Vagina (tissue), 2 donors: ENCODE measurements at places on chromosomes 13 and 19.
A peak's percentile ranks its signal among the peaks of the same experiment; 100 is the strongest.

GRCh38 chr19:8988204-8988603 is 22.0 kb downstream of the MUC16 start:
- no peak for DNase-seq

DNA sequence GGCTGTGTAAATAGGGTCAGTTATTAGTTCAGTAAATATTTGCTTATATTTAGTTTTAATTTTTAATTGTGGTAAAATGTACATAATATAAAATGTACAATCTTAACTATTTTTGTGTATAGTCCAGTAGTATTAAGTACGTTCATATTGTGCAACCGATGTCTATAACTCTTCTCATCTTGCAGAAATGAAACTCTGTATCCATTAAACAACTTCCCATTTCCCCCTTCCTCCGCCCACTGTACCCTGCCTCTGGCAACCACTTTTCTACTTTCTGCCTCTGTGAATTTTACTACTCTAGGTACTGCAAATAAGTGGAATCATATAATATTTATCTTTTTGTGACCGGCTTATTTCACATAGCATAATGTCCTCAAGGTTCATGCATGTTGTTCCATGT is 24.4 kb downstream of the UBAC2 start:
- DNase-seq = no peak

DNA sequence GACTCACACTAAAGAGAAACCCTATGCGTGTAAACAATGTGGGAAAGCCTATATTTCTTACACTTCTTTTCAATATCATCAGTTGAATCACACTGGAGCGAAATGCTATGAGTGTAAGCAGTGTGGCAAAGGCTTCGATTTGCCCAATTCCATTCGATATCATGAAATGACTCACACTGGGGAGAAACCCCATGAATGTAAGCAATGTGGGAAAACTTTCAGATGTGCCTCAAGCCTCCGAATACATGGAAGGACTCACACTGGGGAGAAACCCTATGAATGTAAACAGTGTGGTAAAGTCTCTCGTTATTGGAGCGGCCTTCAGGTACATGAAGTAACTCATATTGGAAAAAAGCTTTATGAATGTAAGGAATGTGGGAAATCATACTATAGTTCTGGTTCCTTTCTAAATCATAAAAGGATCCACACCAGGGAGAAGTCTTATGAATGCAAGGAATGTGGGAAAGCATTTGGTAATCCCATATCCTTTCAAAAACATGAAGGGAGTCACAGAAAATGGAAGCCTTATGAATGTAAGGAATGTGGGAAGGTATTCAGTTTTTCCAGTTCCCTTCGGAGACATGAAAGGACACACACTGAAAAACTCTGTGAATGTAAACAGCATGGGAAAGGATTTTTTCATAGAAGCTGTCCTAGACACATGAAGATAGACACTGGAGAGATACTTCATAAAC is 28.1 kb downstream of the ZNF20 start:
- no peak for DNase-seq

GRCh38 chr13:38661010-38661675 is 25.7 kb upstream of the FREM2 start:
- DNase-seq = no peak

DNA sequence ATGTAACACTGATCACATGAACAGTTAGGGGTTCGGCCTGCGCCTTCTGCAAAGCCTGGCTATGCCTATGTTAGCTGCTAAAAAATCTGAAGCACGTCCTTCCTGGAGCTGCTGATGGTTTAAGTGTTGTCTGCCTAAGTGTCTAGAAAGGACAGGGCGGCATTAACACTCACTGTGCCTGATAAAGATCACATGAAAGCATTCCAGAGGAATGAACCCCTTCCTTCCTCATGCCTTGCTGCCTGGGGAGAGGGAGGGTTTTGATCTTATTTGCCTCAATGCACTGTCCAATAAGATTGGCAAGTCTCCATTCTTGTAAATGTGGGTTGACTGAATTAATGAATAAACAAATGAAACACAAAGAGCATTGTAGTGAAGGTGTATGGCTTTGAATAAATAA is 5.2 kb downstream of the DOCK9 start:
- DNase-seq = no peak

DNA sequence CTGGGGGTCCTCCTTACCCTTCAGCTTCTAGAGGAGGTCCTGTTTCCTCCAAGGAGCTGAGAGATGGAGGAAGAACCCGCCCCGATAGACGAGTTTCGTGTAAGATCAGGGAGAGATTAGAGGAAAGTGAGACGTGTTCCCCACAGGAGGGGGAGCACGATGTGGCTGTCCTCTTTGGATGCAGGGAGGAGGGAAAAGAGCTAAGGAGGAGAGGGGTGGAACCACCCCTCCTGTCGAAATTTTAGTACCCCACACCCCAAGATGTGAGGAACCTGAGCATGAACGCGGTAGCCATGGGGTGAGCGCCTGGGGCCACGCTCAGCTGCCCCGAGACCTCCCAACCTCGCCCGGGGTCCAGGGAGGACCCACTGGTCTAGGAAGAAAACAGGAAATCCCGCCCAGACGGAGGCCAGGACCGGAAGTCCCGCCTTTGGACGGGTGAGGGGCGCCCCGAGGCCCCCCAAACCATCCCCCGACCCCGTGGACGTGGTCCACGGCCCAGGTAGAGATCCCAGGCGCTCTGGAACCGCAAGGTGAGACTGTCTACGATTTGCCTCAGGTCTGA is 1.2 kb downstream of the AKT1S1 start:
- DNase-seq = peak; percentile 94

DNA sequence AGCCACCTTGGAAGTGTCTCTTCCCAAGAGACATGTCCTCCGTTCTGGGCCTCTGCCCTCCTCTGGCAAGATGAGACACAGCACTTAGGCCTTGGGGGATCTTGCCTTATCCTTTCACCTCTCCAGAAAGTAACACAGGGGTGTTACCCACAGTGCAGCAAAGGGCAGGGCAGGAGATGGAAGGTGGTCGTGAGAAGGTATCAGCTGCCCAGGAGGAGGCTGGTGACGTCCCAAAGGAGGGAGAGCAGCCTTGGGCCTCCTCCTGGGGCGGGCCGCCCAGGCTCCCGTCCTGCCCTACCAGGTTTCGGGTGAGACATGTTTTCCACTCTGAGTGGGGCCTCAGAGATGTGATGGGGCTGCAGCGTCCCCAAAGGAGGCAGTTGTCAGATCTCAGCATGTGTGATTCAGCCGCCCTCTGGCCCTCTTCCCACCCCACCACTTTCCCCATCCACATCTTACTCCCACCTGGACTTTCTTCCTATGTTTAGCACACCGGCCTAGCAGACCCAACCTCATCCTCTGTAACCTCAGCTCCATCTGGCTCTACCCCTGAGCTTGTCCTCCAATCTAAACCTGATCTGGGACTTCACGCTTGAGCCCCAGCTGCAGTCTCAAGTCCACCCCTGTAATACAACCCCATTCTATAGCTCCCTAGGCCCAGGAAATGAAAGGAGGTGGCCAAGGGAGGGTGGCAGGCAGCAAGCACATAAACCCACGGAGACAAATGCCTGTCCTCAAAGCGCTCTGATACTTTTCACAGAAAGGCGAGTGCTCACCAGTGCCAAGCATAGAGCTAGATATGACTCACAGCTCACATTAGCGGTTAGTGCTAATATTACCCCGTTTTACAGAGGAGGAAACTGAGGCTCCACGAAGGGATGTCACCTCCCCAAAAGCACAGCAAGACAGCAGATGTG is 9.3 kb downstream of the POU2F2 start:
- DNase-seq = no peak

- no peak for DNase-seq
Observed at GRCh38 chr13:79593641-79594275, 112.8 kb downstream of the NDFIP2 start.

- DNase-seq = no peak
Observed at GRCh38 chr13:112651311-112651710, 38.5 kb upstream of the ATP11A start.

DNA sequence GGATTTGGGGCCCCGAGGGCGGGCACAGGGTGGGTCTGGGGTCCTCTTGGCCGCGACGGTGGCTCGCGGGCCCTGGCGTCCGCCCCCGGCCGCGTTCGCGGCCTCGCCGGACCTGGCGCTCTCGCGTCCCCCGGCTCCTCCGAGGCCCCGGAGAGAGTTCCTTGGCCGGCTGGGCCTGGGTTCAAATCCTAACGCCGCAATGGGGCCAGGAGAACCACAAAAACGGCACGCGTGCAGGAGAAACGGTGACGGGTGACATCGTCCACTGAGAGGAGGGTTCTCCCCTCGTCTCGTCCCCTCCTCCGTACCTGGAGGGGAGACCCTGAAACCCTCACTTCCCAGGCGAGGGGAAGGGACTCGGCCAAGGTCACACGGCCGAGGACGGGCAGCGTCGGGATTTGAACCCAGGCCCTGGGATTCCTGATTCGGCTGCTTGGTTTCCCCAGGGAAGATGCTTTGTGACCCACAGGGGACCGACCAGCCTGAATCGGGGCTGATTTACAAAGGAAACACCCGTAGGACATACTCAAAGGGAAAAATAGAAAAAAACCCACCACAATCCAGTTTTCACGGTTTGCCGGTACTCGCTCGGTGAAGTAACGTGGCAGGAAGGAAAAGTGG is 624 bp downstream of the SAFB start:
- no peak for DNase-seq

DNA sequence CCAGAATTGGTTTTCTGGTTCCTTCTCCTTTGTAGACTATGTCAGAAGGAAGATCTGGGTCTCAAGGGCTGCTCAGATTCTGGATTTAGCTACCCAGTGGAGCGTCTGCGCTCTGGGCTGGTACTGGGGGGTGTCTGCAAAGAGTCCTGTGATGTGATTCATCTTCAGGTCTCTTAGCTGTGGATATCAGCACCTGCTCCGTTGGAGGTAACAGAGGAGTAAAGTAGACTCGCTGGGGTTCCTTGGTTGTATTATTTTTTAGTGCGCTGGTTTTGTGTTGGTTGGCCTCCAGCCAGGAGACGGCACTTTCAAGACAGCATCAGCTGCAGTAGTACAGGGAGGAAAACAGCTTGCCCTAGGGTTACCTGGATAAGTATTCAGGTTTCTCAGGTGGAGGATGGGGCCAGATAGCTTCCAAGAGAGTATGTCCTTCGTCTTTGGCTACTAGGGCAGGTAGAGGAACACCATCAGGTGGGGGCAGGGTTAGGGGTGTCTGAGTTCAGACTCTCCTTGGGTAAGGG is 10.4 kb upstream of the KLK15 start:
- no peak for DNase-seq

DNA sequence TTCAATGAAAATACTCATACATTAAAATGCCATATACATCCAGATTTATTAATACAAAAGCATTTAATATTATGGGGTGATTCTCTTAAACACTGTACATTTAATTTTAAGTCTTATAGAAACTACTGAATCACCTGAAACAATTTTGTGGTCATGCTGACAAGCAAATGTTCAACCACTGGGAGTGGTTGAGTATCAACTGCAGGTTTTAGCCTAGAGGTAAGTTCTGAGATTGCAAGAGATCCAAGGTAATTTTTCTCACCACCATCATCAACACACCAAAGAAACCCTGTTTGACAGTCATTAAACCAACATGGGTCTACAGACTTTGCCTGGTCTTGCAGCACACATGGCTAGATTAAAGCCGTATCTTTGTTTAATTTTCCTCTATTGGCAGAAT is 196.3 kb downstream of the LHFPL6 start:
- DNase-seq = no peak

- DNase-seq = no peak
Observed at GRCh38 chr13:48486362-48486761, 46.5 kb downstream of the RCBTB2 start.

DNA sequence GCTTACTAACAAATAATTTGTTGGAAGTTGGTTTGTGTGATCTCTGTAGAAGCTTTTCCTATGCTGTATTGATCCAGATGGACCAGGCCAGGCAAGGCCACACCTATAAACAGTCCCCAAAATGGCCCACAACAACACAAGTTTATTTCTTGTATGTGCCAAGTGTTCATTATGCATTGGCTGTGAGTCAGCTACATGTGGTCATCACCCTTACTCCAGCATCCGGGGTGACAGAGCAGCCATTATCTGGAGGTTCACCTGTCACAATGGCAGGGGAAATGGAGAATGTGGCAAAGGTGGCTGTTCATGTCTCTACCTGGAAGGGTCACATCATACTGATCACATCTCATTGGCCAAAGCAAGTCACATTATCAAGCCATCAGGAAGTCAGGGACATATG is 164.3 kb downstream of the DCT start:
- no peak for DNase-seq

GRCh38 chr13:45337395-45337794 is 3.6 kb downstream of the TPT1 start:
- no peak for DNase-seq

GRCh38 chr13:44312834-44313551 is 60.6 kb upstream of the SERP2 start:
- no peak for DNase-seq

- no peak for DNase-seq
Observed at GRCh38 chr13:34546344-34547250, 395.5 kb upstream of the NBEA start.

GRCh38 chr13:33927315-33927714 is 109.4 kb downstream of the RFC3 start:
- DNase-seq = no peak

DNA sequence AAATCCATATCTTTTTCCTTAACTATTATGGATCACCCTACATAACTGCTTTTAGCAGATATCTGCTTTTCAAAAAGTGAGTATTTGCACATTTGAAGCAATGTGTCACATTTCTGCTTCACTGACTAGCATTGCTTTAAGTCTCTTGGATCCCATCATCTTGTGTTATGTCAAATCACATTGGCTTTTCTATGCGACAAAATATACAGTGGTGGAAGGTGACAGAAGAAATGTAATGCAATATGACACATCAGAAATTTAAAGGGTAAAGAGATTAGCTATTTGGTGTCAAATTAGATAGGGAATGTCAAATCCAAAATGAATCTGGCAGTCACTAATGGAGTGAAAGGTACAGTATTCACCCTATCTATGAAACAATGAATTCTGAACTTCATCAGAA is 1282.1 kb upstream of the PCDH20 start:
- DNase-seq = no peak

DNA sequence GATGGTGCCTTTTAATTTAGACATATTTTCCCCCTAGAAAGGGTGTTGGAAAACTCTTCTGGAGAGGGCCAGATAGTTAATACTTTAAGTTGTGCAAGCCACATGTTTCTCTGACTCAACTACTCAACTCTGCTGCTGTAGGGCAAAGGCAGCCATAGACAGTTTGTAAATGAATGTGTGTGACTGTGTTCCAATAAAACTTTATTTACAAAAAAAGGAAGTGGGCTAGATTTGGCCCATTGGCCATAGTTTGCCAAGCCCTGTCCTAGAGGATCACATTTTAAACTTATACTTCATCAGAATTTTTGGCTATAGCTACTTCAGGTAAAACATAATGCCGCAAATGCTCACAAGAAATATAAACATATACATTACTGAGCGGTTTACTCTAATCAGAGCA is 306.3 kb upstream of the MAB21L1 start:
- DNase-seq = no peak

GRCh38 chr19:43408043-43408442 is 6.6 kb upstream of the TEX101 start:
- no peak for DNase-seq

DNA sequence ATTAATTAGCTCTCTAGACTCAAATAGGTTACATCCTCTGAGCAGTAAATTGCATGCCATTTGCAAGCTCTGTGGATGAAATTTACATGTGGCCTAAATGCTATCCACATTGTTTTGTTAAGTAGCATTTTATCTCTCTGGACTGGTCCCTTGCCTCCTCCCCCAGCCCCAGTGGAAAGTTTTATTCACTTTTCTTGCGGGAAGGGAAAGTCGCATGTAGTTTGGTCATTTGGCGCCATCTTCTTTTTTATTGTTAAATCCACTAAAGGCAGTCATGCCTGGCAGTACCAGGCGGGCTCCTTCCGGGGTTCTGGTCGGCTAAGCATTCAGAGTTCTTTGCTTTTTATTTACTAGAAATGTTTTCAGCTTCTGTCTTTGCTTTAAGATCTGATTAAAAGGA is 188.7 kb downstream of the TM9SF2 start:
- DNase-seq = no peak

GRCh38 chr19:38879400-38879751 is 1.3 kb upstream of the RINL start:
- peak; percentile 85 for DNase-seq
